ENCODE measurements at places on chromosomes 13 and 19.
A peak's percentile ranks its signal among the peaks of the same experiment; 100 is the strongest.

- H3K4me3 ChIP-seq: no peak overlapping the region
- peaks cover 18% of the 10 kb centered on the region for H3K4me1 ChIP-seq
Observed at GRCh38 chr19:24099829-24100228, 12.8 kb downstream of the ZNF254 start.

DNA sequence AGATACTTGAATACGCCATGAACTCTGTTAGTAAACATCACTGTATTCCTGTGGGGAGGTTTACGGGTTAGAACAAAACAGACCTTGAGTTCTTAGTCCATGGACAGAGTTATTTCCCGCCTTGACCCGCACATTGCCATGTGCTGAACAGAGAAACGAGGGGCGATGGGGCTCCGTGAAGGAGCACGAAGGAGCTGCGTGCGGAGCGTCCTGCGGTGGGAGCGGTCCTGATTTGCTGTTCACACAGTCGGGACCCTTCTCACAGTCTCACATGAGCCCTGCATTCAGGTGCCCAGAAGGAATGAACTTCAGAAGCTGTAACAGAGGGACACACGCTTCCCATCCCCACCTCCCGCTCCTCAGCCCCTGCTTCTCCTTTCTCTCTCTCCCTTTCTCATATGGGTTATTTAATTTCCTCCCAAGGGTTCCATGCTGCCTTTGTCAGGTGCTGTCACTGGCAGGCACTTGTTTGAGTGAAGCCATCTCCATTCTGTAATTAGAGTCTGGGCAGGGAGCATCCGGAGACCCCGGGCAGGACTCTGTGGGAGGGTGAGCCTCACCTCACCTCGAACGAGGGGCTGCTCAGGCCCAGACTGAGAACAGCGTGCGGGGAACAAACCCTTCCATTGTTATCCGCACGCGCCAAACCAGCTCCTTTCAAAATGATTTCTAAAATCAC is 76.9 kb downstream of the TEX29 start:
- H3K27ac ChIP-seq: no peak overlapping the region
- H3K36me3 ChIP-seq: no peaks in the 10 kb centered on the region
- H3K27me3 ChIP-seq: no peaks in the 10 kb centered on the region
- peak; percentile 58 for DNase-seq
- H3K4me3 ChIP-seq: no peak overlapping the region

GRCh38 chr19:8453616-8454015 is 8.8 kb downstream of the HNRNPM start:
- H3K4me3 ChIP-seq: no peak overlapping the region
- no peaks in the 10 kb centered on the region for H3K36me3 ChIP-seq
- no peak overlapping the region for H3K27ac ChIP-seq
- no peaks in the 10 kb centered on the region for H3K27me3 ChIP-seq
- DNase-seq: no peak

DNA sequence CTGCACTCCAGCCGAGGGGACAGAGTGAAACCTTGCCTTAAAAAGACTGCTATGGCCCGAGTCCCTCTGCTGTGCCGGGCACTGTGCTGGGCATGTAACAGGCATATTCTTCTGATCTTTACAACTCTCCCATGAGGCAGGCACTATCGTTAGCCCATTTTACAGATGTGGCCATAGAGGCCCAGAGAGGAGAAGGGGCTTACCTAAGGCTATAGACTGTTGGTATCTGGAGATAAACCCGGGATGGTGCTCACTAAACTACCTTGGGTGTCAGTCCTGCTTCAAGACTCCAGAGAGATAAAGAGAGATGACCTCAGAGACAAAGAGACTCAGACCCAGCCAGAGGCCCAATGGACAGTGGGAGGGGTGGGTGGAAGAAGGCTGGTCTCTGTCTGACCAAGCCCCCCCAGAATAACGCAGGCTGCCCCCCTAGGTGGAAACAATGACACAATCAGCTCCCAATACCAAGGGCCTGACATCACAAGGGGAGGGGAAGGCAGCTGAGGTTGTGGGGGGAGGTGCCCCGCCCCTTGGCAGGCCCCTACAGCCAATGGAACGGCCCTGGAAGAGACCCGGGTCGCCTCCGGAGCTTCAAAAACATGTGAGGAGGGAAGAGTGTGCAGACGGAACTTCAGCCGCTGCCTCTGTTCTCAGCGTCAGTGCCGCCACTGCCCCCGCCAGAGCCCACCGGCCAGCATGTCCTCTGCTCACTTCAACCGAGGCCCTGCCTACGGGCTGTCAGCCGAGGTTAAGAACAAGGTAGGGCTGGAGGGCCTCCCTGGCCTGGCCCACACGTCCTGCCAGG is at the start of gene CNN1:
Gene CNN1, plus strand, starts transcription at position 620 of the 805 bp plus-strand sequence. Its CDS starts 77 bp downstream, at position 697.
- H3K4me3 ChIP-seq: peak within 1 kb of the TSS; percentile 43
- H3K27me3 ChIP-seq: no peaks in the 10 kb centered on the region
- no peaks in the 10 kb centered on the region for H3K36me3 ChIP-seq
- DNase-seq: no peak

GRCh38 chr19:21705393-21705792 is 62.0 kb downstream of the ZNF100 start:
- no peak overlapping the region for H3K27ac ChIP-seq
- no peaks in the 10 kb centered on the region for H3K36me3 ChIP-seq
- no peak overlapping the region for H3K4me3 ChIP-seq

- H3K36me3 ChIP-seq: no peaks in the 10 kb centered on the region
- no peak for DNase-seq
- peak overlapping the region; percentile 97 for H3K27ac ChIP-seq
- peaks cover 38% of the 10 kb centered on the region for H3K4me1 ChIP-seq
- no peaks in the 10 kb centered on the region for H3K27me3 ChIP-seq
Observed at GRCh38 chr13:46554951-46555350, 2.0 kb downstream of the LRCH1 start.

DNA sequence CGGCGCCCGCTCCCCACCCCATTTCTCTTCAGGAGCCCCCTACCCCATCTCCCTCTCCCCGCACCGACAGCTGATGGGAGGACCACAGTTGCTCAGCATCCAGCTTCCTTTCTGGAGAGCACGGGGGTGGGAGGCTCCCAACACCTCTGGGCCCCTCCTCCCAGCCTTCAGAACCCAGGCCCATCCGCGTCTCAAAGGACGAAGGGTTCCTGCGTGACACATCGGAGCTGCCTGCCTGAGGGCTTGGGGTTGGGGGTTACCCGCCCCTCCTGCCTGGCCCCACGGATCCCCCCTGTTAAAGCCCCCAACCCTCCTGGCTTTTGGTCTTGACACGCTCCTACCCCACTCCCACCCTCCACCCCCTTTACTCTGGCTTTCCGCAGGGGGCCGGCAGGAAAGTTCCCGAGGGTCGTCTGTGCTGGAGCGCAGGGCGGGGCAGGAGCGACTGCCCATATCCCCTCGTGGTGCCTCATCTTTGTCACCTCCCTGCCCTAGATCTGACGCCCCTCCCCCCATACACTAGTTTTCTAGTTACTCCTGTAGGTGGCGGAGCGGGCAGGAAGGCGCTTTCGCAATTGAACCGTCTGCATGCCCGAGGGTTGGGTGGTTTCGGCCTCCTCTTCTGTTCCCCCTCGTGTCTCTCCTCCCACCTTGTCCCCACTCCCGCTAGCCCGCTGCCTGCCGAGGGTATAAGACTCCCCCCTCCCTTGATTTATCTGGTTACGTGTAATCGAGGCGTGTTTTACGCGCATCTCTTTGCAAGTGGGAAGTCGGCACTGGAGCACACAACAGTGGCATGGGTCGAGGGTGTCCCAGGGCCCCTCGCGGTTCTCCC is 924 bp downstream of the TRAPPC5 start:
- peak overlapping the region; percentile 91 for H3K27ac ChIP-seq
- peaks cover 19% of the 10 kb centered on the region for H3K4me1 ChIP-seq
- H3K36me3 ChIP-seq: no peaks in the 10 kb centered on the region
- H3K4me3 ChIP-seq: peak overlapping the region; percentile 100
- H3K27me3 ChIP-seq: no peaks in the 10 kb centered on the region

DNA sequence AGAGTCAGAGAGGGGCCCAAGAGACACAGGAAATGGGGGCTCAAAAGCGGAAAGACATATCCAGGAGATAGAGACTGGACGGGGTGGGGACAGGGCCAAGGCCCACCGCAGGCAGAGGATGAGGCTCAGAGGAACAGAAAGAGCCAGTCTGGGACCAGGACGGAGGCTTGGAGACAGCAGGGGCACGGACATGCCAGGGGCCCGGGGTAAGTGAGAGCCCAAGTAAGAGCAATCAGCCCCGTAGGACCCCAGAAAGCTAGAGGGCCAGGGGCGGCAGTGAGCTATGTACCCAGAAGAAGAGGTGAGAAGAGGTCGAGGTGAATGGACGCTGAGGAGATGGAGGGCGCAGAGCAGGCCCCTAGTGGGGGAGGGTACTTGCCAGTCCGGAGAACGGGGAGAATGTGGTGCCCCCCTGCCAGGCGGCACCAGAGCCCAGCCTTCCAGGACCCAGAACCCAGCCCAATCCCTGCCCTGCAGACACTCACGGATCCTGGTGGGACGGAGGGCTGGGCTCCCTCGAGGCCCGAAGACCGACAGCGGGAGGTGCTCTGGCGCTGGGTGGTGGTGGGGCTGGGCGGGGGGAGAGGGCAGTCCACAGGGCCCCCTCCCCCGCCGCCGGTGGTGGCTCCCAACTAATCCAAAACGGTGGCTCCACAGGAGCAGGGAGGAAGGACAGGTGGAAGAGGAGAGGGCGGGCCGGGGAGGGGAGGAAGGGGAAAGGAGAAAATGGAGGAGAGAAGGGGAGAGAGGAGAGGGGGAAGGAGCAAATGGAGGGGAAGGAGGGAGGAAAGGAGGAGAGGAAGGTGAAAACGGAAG is 1.0 kb downstream of the GRIK5 start:
- H3K4me3 ChIP-seq: peak overlapping the region; percentile 34
- H3K27me3 ChIP-seq: no peaks in the 10 kb centered on the region
- DNase-seq: no peak
- H3K4me1 ChIP-seq: peaks cover 6% of the 10 kb centered on the region

- DNase-seq: no peak
- H3K27ac ChIP-seq: no peak overlapping the region
- no peaks in the 10 kb centered on the region for H3K27me3 ChIP-seq
- H3K36me3 ChIP-seq: no peaks in the 10 kb centered on the region
- no peak overlapping the region for H3K4me3 ChIP-seq
- no peaks in the 10 kb centered on the region for H3K4me1 ChIP-seq
Observed at GRCh38 chr13:42754801-42755510, 26.4 kb upstream of the FAM216B start.

DNA sequence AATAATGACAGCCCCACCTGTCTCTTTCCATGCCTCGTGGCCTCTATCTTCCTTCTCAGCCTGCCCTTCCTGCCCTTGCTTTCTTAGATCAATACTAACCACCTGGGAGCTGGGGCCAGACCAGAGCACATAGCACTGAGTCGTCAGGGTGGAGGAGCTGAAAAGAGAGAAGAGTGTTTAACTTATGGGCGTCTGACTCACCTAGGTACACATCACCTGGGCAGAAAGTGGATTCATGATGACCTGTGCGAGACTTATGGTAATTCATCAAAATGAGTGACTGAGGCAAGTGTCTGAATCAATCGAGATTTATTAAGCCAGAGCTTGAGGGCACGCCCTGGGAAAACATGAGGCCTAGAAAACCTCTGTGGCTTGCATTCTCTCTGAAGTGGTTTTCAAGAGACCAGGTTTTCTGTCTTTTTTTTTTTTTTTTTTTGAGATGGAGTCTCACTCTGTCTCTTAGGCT is 19.2 kb downstream of the CEACAM6 start:
- H3K27me3 ChIP-seq: no peaks in the 10 kb centered on the region
- H3K36me3 ChIP-seq: no peaks in the 10 kb centered on the region
- H3K4me1 ChIP-seq: no peaks in the 10 kb centered on the region

DNA sequence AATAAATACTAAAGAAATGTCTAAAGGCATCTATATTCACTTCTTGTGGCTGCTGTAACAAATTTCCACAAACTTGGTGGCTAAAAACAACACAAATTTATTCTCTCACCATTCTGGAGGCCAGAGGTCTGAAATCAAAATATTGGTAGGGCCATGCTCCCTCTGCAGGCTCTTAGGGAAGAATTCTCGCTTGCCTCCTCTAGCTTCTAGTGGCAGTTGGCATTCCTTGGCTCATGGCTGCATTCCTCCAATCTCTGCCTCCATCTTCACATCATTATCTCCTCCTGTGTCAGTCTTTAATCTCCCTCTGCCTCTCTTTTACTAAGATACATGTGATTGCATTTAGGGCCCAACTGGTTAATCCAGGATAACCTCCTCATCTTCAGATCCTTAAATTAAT is 54.1 kb upstream of the RFXAP start:
- H3K4me1 ChIP-seq: no peaks in the 10 kb centered on the region
- H3K4me3 ChIP-seq: no peak overlapping the region
- DNase-seq: no peak
- no peak overlapping the region for H3K27ac ChIP-seq

GRCh38 chr13:59689057-59689456 is 474.7 kb downstream of the DIAPH3 start:
- no peaks in the 10 kb centered on the region for H3K27me3 ChIP-seq
- H3K4me3 ChIP-seq: no peak overlapping the region
- H3K4me1 ChIP-seq: no peaks in the 10 kb centered on the region
- H3K36me3 ChIP-seq: no peaks in the 10 kb centered on the region

DNA sequence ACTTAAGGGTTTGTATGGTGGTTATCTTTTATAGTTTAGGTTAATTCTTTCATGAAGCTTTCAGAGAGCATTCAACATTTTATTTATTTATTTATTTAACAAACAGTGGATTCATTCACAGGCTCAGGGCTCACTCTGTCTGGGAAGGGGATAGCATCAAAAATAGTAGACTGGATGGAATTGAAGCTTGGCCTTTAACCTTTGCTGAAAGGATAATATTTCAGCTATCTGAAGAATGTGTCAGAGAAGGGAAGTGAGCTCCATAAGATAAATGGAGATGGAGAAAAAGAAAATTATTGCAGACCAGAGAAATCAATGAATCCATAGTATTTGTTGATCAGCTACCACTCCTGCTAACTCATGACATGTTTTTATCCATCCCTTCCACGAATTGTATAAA is 305.6 kb downstream of the COG6 start:
- no peak for DNase-seq
- H3K36me3 ChIP-seq: no peaks in the 10 kb centered on the region
- no peaks in the 10 kb centered on the region for H3K27me3 ChIP-seq
- H3K4me3 ChIP-seq: no peak overlapping the region
- H3K4me1 ChIP-seq: no peaks in the 10 kb centered on the region

- H3K27me3 ChIP-seq: no peaks in the 10 kb centered on the region
- no peak for DNase-seq
- no peak overlapping the region for H3K4me3 ChIP-seq
- H3K27ac ChIP-seq: no peak overlapping the region
Observed at GRCh38 chr13:95060014-95060519, 241.2 kb downstream of the ABCC4 start.
